ENCODE measurements at places on chromosomes 3 and 15. TPM values are rescaled to one million over a fixed set of nuclear protein-coding genes. Genes with fewer than 3 reads are reported as not detected.

FAM107A gene
- total RNA-seq, result 9.6 TPM

LYSMD2 gene
- total RNA-seq, result 11.0 TPM

STAB1 gene
- 189 TPM for total RNA-seq

SCAANT1 gene
- total RNA-seq, result not detected

CDC25A gene
- total RNA-seq, result 15.8 TPM

PLSCR4 gene
- 89.9 TPM for total RNA-seq

CYP8B1 gene
- not detected for total RNA-seq

CNTN4 gene
- total RNA-seq, result not detected

NOX5 gene
- total RNA-seq, result under 0.01 TPM

CTXN2 gene
- total RNA-seq, result under 0.01 TPM

RAB43 gene
- total RNA-seq, result 27.7 TPM

GOLGA8R gene
- total RNA-seq, result 1.3 TPM

IGDCC3 gene
- not detected for total RNA-seq

HYAL2 gene
- total RNA-seq, result 535 TPM

B3GNT5 gene
- 24.9 TPM for total RNA-seq

SLC51B gene
- not detected for total RNA-seq

SLC7A14 gene
- 3.0 TPM for total RNA-seq

DUOXA2 gene
- total RNA-seq, result not detected

GREM1 gene
- total RNA-seq, result 0.07 TPM

CFAP100 gene
- total RNA-seq, result not detected

GTPBP8 gene
- total RNA-seq, result 42.8 TPM

ABI3BP gene
- total RNA-seq, result 14.5 TPM

CLDN18 gene
- not detected for total RNA-seq
